Mesendoderm (in vitro differentiated cells): ENCODE measurements at places on chromosomes 12 and 14.

DNA sequence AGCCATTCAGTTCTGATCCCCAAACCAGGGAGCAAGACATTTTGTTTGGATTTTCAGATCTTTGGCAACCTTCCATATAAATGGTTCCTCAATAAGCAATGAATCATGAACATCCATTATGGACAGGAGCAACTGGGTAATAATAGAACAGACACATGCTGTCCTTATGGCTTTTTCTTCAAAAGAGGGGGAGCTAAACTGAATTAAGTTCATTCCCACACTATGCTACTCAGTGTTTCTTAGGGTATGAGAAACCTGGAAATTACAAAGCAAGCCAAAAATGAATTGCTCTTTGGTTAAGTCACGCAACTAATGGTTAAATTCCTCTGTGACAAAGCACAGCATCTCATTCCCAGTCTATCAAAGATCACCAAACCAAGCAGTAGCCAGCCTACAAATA is 51.0 kb downstream of the PTGER2 start:
- no peak for DNase-seq

GRCh38 chr12:65984227-65984479 is 146.4 kb downstream of the LLPH start:
- DNase-seq: no peak

GRCh38 chr12:29053567-29053966 is 95.5 kb upstream of the FAR2 start:
- DNase-seq: no peak

GRCh38 chr12:32847287-32847686 is 49.3 kb downstream of the PKP2 start:
- DNase-seq: no peak
